ENCODE measurements at places on chromosomes 3 and 15. TPM values are rescaled to one million over a fixed set of nuclear protein-coding genes. Genes with fewer than 3 reads are reported as not detected.

PPP1R14D gene
- polyA plus RNA-seq = 4.0 TPM

CHRNA7 gene
- polyA plus RNA-seq = 0.80 TPM

TRA2B gene
- 66.8 TPM for polyA plus RNA-seq

PLD1 gene
- polyA plus RNA-seq = 11.2 TPM

RLBP1 gene
- polyA plus RNA-seq = not detected

GTPBP8 gene
- 11.0 TPM for polyA plus RNA-seq

DNA sequence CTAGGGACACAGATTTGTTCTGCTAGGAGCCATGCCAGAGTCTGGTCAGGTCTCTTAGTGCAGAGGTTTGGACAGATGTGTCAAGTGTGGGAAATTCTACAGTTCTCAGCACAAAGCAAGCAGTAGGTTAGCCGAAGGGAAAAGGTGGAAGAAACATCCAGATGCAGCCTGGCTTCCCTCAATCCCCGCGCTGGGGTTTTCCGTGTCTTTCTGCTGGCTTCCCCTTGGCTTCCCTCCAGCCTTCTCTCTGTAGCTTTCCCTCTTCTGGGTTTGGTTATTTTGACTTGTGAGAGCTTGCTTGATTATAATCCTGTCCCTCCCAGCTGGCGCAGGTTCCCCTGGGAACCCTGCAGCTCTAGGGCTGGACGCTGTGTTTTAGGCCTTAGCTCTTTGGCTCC is 4.1 kb downstream of the TF start:
- no peaks in the 10 kb centered on the region for H3K27me3 ChIP-seq
- H3K4me3 ChIP-seq = no peak overlapping the region
- no peaks in the 10 kb centered on the region for H3K4me1 ChIP-seq

DNA sequence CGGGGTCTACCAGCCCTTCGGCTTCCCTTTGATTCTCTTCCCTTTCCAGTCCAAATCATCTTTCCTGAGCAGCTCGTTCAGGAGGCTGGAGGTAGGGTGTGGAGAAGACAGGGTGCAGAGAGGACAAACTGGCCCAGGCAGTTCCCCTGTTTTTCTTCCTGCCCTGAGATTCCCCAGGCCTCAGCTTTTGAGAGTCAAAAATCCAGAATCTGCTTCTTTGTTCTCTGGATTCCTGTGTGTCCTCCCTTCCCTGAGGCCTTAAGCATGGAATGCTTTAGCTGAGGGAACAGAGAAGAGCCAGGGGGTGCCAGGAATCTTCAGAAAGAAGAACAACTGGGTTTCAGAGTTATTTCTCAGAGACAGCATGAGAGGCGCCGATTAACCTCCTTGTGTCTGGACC is 26.7 kb upstream of the LRTM1 start:
- H3K4me1 ChIP-seq = no peaks in the 10 kb centered on the region
- H3K4me3 ChIP-seq = no peak overlapping the region
- DNase-seq = no peak

DNA sequence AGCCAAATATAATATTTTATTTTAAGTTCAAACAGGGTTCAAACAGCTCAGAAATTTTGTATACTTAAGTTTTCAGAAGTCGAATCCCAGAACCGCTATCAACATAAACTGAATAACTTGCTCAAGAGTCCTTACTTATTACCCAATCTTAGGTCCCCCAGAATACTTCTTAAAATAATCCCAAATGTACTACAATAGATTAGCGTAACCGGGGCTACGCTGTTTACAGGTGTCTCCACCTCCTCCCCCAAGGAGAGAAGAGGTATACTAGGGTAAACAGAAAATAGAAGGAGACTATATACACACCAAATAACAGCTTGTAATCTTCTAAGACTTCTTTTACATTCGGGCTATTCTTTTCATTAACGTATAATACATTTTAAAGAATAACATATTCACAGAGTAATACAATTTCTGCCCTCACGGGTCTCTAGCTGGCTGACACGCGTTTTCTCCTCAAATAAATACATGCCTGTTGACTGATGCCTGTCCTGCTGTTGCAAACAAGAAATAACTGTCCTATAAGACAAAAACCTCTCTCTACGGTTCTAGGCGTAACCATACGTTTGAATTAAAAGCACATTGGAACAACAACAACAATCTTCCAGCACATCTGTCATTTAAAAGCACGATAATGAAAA is 1.3 kb downstream of the DENND4A start:
- H3K27me3 ChIP-seq = no peaks in the 10 kb centered on the region
- peak overlapping the region; percentile 95 for H3K4me3 ChIP-seq
- H3K27ac ChIP-seq = peak overlapping the region; percentile 95
- peak; percentile 65 for DNase-seq
- no peaks in the 10 kb centered on the region for H3K4me1 ChIP-seq
- no peaks in the 10 kb centered on the region for H3K36me3 ChIP-seq

GRCh38 chr3:188926741-188927511 is 244.8 kb upstream of the TPRG1 start:
- H3K36me3 ChIP-seq = no peaks in the 10 kb centered on the region
- no peaks in the 10 kb centered on the region for H3K27me3 ChIP-seq
- DNase-seq = no peak
- no peaks in the 10 kb centered on the region for H3K4me1 ChIP-seq

DNA sequence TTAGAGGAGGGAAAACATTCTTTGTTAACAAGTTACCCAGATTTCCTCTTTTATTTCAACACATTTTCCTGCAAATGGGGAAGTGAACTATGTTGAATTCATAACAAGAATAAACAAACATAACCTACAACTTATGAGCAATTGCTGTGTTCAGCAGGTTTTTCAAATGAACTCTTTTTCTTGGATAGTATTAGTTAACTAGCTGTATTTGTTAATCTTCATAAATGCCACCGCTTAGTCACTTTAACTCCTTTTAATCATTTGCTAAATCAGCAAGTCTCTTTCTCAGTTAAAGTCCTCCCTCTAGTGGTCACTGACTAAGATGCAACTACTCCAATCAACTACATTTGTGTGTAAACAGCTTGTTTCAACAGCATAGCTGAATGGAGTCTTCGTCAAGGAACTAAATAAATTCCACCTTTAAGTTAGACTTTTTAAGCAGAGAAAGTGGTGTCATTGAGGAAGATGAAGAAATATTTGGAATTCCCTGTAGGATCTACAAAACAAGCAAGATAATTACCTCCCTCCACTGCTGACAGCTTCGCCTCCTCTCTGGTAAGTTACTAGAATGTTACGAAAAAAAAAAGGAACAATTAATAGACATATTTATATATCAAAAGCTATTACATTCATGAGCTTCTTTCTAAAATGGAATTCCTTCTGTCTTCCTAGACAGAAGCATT is 1122.0 kb downstream of the ROBO1 start:
- H3K4me3 ChIP-seq = no peak overlapping the region
- H3K27ac ChIP-seq = no peak overlapping the region
- peak; percentile 91 for DNase-seq
- no peaks in the 10 kb centered on the region for H3K27me3 ChIP-seq
- no peaks in the 10 kb centered on the region for H3K4me1 ChIP-seq

DNA sequence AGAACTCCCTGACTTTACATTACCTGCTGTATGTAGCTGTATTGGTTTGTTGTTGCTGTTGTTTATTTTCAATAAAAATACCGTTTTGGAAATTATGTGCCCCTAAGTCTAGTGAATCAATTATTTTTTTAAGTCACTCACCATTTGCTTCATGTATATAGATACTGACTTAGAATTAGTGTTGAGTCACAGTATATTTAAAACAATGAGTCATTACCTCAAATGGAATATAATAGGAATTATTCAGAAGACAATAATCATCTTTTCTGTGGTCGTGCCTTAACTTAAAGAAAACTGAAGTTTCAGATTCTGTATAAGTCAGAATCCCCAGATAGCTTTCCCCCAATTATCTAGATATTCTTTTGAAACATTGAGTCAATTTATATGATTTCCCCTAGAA is 21.0 kb upstream of the ALDH1A2 start:
- no peaks in the 10 kb centered on the region for H3K27me3 ChIP-seq
- no peaks in the 10 kb centered on the region for H3K36me3 ChIP-seq
- DNase-seq = no peak
- H3K4me1 ChIP-seq = no peaks in the 10 kb centered on the region
- no peak overlapping the region for H3K4me3 ChIP-seq

GRCh38 chr3:64599651-64600050 is 88.1 kb downstream of the ADAMTS9 start:
- peaks cover 14% of the 10 kb centered on the region for H3K36me3 ChIP-seq
- no peak overlapping the region for H3K4me3 ChIP-seq
- no peak for DNase-seq
- no peaks in the 10 kb centered on the region for H3K4me1 ChIP-seq
- H3K27ac ChIP-seq = no peak overlapping the region
- H3K27me3 ChIP-seq = no peaks in the 10 kb centered on the region

GRCh38 chr15:72236381-72237003 is 5.5 kb upstream of the PKM start:
- no peaks in the 10 kb centered on the region for H3K4me1 ChIP-seq
- peaks cover 11% of the 10 kb centered on the region for H3K36me3 ChIP-seq
- H3K4me3 ChIP-seq = no peak overlapping the region
- no peak overlapping the region for H3K27ac ChIP-seq
- H3K27me3 ChIP-seq = no peaks in the 10 kb centered on the region

DNA sequence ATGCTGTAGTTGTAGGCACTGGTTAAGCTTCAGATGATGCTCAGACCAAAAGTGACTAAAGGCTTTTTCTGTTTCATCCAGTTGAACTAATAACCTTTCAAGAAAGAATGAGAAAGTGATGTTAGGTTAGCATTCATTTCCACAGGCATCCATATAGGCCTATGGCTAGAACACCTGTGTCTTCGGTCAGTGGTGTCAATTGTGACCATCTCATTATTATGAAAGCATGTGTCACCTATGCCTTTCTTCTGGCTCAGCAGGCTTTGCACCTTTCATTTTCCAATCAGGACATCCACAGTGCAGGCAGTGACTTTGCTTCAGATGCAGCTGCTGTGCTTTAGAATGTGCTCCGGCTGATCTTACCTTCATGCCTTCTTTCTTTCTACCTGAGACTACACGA is 57.9 kb downstream of the B3GNT5 start:
- no peaks in the 10 kb centered on the region for H3K27me3 ChIP-seq
- no peak overlapping the region for H3K4me3 ChIP-seq
- no peak for DNase-seq
- peaks cover 7% of the 10 kb centered on the region for H3K4me1 ChIP-seq
- H3K36me3 ChIP-seq = no peaks in the 10 kb centered on the region
- no peak overlapping the region for H3K27ac ChIP-seq

- no peaks in the 10 kb centered on the region for H3K4me1 ChIP-seq
- DNase-seq = peak; percentile 41
- no peaks in the 10 kb centered on the region for H3K36me3 ChIP-seq
- H3K27ac ChIP-seq = no peak overlapping the region
Measured at GRCh38 chr3:192188218-192188835, 539.0 kb downstream of the FGF12 start.

DNA sequence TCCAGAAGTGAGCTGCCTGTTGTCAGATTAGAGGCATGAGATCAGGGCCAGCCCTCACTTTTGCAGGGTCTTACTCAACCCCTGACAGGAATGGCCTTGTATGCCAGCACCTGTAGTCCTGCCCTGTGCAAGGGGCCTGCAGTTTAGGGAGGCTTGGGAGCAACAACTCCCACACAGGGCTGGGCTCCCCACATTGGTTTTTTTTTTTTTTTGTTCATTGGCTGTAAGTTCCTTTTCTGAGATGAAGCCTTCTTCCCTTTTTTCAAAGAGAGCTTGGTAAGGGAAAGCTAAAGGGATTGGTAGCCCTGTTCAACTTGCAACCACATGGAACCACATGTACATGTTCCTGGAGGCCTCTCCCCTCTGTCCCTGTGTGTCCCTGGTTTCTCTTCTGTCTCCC is 46.4 kb downstream of the TNFAIP8L3 start:
- H3K27me3 ChIP-seq = no peaks in the 10 kb centered on the region
- H3K27ac ChIP-seq = no peak overlapping the region
- H3K36me3 ChIP-seq = no peaks in the 10 kb centered on the region
- no peak for DNase-seq
- H3K4me1 ChIP-seq = peaks cover 6% of the 10 kb centered on the region

DNA sequence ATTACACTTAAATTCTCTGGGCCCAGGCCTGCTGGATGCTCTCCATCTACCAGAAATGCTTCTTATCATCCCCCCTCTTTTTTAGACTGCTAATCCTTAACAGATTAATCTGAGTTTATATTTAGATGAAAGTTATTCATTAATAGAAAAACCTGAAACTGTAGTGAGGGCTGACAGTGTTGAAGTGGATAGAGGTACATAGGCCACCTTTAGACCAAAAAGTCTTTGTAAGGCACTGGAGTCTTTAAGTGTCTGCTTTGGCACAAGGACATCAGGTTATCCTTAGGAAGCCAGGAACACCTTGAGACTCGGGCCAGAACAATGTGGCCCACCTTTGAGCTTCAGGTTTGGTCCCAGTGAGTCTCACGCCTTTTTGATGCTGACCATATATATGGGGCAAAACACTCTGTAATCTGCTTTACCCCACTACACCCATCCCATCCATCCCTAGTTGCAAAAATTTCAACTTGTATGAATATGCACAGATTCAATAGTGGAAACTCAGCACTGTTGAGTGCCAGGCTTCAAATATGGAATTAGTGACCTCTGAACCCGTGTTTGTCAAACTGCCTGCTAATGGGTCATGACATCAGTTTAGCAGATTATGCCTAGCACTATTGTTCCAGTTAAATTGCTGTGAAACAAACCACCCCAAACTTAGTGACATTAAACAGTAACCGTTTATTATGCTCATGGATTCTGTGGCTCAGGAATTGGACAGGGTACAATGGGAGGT is 44.0 kb downstream of the PDE8A start:
- H3K4me3 ChIP-seq = peak overlapping the region; percentile 28
- no peaks in the 10 kb centered on the region for H3K4me1 ChIP-seq
- H3K36me3 ChIP-seq = no peaks in the 10 kb centered on the region
- H3K27ac ChIP-seq = peak overlapping the region; percentile 88

DNA sequence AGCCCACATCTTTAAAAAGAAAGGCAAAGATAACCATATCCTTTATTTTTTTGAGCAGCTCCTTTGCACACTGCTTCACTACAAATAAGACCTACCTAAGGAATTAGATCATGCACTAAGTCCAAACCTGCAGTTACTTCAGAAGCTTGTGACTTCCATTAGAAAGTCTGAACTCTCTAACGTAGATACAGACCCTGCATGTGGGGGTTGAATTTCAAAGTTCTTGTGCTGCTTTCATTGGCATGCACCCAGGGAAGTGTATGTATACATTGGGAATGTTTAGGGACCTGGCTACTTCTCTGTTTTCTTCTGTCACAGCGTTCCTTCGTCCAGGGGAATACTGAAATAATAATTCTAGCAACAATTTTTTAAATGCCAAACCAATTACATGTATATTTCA is 185.2 kb upstream of the IL12A start:
- peaks cover 13% of the 10 kb centered on the region for H3K4me1 ChIP-seq
- no peak overlapping the region for H3K4me3 ChIP-seq
- H3K27me3 ChIP-seq = no peaks in the 10 kb centered on the region
- peak; percentile 66 for DNase-seq
- no peak overlapping the region for H3K27ac ChIP-seq

DNA sequence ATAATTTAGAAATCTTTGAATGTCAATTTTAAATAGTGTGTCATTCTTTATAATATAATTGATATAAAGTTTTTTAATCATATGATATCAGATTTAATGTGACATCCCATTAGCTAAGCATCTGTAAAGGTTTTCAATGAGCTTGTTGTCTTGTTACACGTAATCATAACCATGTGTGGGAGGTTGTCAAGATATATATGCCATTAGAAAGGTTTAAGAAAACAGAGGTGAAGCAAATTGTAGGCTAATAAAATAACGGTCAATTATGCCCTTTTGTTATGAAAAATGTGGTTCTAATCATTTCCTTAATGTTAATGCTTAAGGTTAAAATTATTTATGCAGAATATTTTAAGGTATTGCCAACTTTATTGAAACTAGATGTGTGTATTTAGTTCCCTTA is 56.3 kb downstream of the RSRC1 start:
- DNase-seq = no peak
- H3K27ac ChIP-seq = no peak overlapping the region
- no peak overlapping the region for H3K4me3 ChIP-seq
- no peaks in the 10 kb centered on the region for H3K27me3 ChIP-seq

- H3K27ac ChIP-seq = no peak overlapping the region
- H3K27me3 ChIP-seq = no peaks in the 10 kb centered on the region
- no peak overlapping the region for H3K4me3 ChIP-seq
- no peaks in the 10 kb centered on the region for H3K4me1 ChIP-seq
- no peak for DNase-seq
Measured at GRCh38 chr3:120983841-120984240, 75.8 kb downstream of the STXBP5L start.

All from kidney (tissue), 22 donors.